Epithelial cell of umbilical artery (primary cell): ENCODE measurements at places on chromosomes 4 and X. TPM values are rescaled to one million over a fixed set of nuclear protein-coding genes. Genes with fewer than 3 reads are reported as not detected.

Gene TIMM8A
- total RNA-seq, result 3.3 and 5.2 TPM in 2 replicates

Gene AMTN
- not detected in 2 replicates for total RNA-seq

Gene SLIT2
- 33.3 and 50.0 TPM in 2 replicates for total RNA-seq

Gene VCX3A
- total RNA-seq, result not detected in 2 replicates

Gene CT55
- not detected in 2 replicates for total RNA-seq

Gene UGT2B10
- not detected in 2 replicates for total RNA-seq

Gene OTUD4
- total RNA-seq, result 18.5 and 27.1 TPM in 2 replicates
